Substantia nigra (tissue), 51 donors: ENCODE measurements at places on chromosomes 4 and X.

GRCh38 chr4:156958276-156959074 is 13.1 kb downstream of the PDGFC start:
- no peak for DNase-seq

DNA sequence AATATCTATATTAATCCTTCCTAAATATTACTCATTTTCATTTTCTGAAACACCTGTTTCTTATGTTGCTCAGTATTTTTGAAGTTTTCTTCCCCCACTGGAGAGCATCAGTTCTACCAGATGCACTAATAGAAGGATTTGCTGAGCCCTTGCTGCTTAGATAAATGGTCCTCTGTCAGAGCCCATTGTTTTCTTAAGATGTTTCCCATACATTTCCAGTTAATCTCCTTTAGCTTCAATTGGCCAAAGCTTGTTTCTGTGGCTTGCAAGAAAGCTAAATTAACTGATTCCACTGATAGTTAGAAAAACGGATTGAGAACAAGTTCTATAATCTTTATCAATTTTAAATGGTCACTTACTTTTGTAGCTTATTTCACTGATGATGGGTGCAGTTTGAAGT is 1425.5 kb downstream of the PCDH18 start:
- no peak for DNase-seq

GRCh38 chr4:93444860-93445259 is 383.7 kb upstream of the ATOH1 start:
- DNase-seq = no peak

DNA sequence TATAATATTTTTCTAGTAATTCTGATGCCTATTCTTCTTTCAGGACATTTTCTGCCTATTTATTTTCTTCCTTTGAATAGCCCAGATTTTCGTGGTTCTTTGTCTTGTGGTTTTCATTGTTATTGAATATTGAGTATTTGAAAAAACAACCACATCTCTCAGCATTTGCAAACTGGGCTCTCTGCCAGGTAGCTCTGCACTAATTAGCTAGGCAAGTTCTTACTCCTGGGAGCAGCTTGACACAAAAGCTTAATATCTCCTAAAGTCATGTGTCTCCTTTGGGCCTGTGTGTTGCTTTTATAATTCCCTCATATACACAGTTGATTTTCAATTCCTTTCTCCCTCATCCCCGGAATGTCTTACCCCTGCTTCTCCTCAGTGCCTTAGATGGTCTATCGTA is 413.5 kb upstream of the GRIA3 start:
- no peak for DNase-seq

DNA sequence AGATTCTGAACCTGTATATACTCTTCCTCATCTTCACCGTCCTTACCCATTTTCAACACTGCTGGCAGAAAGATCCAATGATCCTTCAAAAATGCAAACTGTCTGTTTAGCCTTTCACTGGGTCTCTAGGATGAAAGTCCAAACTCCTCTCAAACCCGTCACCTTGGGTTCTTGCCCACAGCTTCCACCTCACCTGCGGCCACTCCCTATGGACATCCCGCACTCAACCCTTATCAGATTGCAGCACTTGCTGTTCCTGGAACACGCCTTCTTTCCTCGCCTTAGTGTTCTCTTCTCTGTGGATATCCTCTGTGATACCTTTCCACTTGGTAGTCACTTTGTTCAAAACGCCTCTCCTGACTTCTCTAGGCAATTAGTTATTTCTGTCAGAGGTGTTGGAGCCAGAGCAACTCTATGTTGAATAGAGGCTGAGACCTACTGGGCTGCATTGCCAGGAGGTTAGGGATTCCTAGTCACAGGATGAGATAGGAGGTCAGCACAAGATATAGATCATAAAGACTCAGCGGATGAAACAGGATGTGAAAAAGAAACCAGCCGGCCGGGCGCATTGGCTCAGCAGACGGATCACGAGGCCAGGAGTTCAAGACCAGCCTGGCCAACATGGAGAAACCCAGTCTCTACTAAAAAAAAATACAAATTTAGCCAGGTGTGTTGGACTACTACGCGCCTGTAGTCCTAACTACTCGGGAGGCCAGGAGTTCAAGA is 4.2 kb upstream of the NOCT start:
- no peak for DNase-seq

DNA sequence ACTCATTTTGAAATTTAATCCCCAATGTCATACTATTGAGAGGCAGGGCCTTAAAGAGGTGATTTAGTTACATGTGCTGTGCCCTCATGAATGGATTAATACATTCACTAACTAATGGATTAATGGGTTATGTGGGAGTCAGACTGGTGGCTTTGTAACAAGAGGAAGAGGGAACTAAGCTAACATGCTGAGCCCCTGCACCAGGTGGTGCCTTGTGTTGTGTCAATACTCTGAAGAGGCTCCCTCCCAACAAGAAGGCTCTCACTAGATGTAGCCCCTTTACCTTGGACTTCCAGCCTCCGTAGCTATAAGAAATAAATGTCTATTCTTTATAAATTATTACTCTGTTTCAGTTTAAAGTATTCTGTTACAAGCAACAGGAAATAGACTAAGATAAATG is 411.9 kb upstream of the EMCN start:
- DNase-seq = no peak

GRCh38 chrX:136710325-136710951 is 62.5 kb downstream of the CD40LG start:
- no peak for DNase-seq

DNA sequence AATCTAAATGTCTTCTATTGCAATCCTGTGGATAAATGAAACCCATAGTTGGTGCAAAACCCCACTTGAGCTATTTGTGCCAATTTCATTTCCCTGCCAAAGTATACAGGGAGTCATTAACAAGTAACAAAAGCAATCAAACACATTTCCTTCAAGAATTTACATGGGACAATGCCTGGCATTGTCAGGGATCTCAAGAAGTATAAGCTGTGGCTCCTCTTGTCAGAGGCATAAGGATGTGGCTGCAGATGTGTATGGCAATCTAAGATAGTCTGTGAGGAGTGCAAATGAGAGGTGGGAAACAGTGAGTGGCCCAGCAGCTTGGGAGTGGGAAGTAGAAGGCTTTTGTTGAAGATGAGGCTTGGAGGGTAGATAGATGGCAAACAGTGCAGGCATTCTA is 58.0 kb upstream of the SCML1 start:
- no peak for DNase-seq

- no peak for DNase-seq
Measured at GRCh38 chrX:9765737-9766097, at the start of gene GPR143. Gene GPR143 (minus strand): TSS chrX:9765847. CDS start chrX:9765817, 30 bp downstream.

- no peak for DNase-seq
Measured at GRCh38 chr4:24589448-24589847, 5.1 kb upstream of the DHX15 start.

GRCh38 chr4:92303621-92304027 is at the start of gene GRID2:
Gene GRID2 (plus strand): TSS chr4:92303966.
- DNase-seq = peak; percentile 16

GRCh38 chr4:4914059-4914820 is 54.8 kb downstream of the MSX1 start:
- DNase-seq = no peak

GRCh38 chrX:9369802-9370291 is 95.0 kb upstream of the TBL1X start:
- no peak for DNase-seq

DNA sequence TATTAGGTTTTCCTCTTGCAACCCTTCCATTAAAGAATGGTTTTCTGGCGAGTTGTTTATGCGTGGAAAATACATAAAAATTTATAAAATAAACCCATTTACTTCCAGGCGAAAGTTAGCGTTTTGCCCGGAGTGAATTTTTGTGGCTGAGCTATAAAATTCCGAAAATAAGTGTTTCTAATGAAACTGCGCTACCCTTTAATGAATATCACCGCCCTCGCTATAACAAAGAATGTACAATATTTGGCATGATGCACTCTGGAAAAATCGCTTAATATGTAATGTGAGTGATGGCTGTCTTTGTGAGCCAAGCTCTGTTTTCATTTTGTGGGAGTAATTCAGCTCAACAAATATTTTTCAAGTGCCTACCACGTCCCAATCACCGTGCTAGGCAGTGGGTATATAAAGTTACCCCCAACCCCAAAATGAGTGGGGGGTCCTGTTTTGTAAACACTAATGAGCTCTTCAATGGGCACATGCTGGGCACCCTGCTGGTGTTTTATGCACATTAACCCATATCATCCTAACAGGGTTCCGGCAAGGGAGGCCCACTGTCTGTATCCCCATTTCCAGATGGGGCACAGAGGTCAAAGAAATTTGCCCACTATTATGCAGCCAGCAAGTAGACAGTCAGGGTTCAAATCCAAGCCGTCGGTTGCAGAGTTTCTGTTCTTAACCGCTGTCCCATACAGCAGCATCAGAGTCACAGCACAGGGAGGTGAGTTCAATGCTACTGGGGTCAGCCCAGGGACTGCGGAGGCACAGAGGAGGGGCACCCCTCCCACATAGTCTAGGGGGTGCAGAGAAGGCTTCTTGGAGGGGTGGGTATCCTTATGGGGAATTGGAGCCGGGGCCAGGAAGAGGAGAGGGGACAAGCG is 65.7 kb upstream of the STX18 start:
- no peak for DNase-seq

GRCh38 chr4:41853973-41854372 is 81.3 kb upstream of the TMEM33 start:
- no peak for DNase-seq

GRCh38 chrX:21993265-21993664 is 38.9 kb upstream of the PHEX start:
- DNase-seq = peak; percentile 8

DNA sequence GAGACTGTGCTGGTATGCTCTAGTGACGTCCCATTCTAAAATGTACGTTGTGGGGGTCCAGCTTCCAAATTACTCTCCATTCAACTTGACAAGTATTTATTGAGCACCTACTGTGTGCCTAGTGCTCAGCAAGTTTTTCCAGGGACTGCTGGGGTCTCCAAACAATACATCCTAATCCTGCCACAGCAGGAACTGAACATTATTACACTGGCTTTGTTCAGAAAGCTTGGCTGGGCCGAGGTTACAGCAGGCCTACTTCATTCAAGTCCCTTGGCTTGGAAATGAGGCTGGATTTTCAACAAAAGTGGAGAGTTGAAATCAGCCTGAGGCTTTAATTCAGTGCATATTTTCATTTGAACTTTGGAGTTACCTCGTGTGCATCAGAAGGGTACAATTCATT is 78.0 kb downstream of the GUCY2F start:
- DNase-seq = no peak

DNA sequence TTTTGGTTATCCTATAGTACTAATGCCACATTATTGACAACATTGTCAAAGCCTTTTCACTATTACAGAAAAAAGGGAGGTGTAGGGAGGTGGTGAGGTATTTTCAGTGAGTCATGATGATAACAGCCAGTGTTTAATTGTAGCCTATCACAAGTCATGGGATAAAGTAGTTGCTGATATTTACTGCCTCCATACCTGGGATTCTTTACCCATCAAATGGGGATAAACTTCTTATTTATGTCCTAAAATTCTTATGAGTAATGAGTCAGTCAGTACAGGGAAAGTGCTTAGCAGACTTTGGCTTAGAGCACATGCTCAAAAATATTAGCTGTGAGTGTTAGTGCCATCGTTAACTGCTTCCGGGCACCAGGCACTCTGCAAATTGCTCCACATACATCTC is 25.7 kb downstream of the ADGRG2 start:
- DNase-seq = no peak

DNA sequence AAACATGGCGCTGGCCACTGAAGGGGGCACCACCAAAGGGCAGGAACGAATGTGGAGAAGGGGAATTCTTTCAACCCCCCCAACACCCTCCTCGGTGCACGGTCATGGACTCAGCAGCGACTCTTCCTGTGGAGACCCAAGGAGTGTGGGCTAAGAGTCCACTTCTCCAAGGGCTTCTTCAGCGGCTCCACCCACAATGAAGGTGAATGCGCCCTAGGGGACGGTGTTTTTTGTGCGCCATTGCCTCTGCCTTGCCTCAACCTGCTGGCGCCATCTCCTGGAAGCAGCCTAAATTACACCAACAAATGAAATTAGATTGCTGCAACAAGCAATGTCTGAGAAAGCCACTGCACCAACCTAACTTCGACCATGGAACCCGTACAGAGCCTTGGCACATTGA is 169.2 kb upstream of the MAGEB18 start:
- no peak for DNase-seq

GRCh38 chr4:129545599-129546278 is 449.8 kb downstream of the C4orf33 start:
- DNase-seq = no peak

DNA sequence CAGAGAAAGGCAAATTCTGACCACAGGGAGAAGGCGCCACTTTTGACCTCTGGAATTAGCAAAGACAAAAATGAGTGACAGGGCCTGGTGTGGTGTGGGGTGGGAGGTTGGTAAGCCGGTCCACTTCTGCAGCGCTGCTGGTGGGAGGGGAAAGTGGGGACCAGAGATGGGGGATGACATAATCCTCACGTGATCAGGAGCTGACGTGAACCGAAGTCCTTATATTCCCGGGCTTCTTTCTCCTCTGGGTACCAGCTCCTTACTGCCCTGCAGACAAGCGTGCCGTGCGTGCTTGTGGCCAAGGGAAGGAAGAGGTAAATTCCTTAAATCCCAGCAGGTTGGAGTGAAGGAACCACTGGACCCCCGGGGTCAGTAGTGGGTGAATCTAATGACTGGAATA is at the start of gene TCEAL7:
Gene TCEAL7 (plus strand): TSS at position 249 of the 400 bp plus-strand sequence. CDS start 1,165 bp downstream, outside the sequence.
- DNase-seq = peak; percentile 41

DNA sequence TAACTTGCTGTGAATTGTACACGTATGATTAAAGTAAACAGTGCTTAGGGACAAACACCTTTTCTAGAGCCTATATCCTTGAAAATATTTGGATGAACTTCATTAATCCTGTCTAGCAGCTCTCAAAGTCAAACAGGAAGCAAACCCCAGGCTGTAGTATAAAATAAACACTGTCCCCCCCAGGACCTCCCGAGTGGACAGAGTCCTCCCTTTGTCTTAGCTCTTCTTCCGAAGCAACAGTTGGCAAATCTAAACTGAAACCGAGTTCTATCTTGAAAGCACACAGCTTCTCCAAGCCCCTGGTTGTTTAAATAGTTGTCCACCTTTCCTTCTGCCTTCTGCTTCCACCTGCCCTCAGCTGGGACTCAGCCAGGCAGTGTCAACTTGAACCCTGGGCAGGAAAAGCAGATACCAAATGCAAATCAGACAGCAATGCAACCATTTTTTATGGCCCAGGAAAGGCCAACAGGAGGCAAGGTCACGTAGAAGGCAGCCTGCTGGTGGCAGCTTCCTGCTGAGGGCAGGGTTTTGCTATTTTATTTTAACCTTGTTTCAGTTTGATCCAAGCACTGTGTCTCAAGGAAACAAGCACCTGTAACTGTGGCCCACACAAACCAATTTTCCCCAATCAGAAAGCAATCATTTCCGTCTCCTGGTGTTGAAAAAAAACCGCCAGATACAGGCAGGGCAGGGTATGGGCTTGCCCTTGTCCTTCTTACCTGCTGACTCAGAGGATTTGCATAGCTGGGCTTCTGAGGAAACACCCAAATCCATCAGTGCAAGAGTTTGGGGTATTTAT is 110.3 kb upstream of the KIT start:
- DNase-seq = no peak

DNA sequence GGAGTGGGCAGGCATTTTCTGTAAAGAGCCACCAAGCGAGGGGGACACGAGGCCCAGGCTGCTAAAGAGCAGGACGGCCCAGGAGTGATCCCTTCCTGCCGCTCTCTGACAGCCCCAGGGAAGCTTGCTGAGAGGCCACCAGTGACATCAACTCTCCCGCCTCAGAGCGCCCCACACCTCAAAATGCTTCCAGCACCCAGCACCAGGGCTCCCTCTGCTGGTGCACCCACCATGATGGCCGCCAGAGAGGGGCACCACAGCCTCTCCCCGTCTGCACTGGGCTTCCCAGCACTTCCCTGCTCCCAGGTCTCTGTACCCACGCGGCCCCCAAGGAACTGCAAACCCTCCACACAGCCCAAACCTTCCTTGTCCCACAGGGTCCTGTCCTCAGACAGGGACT is 40.4 kb downstream of the GAK start:
- DNase-seq = no peak

- DNase-seq = no peak
Measured at GRCh38 chrX:38898261-38898660, 97.0 kb downstream of the MID1IP1 start.
